MCF 10A (cell line): ENCODE measurements at places on chromosomes 13 and 19. TPM values are rescaled to one million over a fixed set of nuclear protein-coding genes. Genes with fewer than 3 reads are reported as not detected.
A peak's percentile ranks its signal among the peaks of the same experiment; 100 is the strongest.

GRCh38 chr19:2631213-2631821 is 71.2 kb downstream of the GNG7 start:
- H3K36me3 ChIP-seq = peaks cover 6% of the 10 kb centered on the region
- H3K27me3 ChIP-seq = no peaks in the 10 kb centered on the region
- no peak for DNase-seq
- H3K4me3 ChIP-seq = no peak overlapping the region
- no peak overlapping the region for H3K27ac ChIP-seq
- H3K4me1 ChIP-seq = peaks cover 22% of the 10 kb centered on the region

DNA sequence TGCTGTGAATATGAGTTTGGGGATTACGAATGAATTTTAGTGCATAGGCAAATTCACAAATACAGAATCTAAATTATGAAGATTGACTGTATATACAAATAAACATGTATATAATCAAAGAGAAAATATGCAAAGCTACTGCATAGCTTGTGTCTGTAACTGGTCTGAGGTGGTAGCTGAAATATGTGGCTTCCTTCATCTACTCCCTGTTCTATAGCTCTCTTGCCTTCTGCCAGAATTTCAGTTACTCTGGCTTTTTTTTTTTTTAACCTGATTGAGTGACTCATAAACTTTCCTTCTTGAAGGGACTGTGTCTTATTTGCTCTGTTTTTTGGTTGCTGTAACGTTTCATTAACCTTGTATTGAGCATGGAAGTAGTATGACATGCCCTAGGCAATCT is 26.6 kb downstream of the DNAJC3 start:
- H3K4me1 ChIP-seq = peaks cover 41% of the 10 kb centered on the region
- no peaks in the 10 kb centered on the region for H3K27me3 ChIP-seq
- H3K4me3 ChIP-seq = no peak overlapping the region
- peak; percentile 38 for DNase-seq
- no peak overlapping the region for H3K27ac ChIP-seq

DNA sequence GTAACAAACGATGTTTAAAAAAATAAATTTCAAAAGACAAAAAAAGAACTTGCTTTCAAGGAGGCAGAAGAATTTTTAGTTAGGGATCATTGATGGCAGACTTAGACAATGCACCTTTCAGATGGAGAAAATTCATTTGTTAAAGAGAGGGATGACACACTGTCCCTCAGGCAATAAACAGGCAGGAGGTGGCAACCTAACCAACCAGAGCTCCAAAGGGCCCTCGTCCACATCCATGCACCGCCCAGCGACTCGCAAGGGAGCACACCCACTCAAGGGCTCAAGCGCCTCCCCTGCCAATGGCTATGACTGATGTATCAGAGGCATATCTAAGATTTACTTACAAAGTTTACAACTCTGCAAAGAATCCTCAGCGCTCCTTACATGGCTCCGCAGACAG is 81.9 kb downstream of the TUBGCP3 start:
- DNase-seq = no peak
- H3K27me3 ChIP-seq = no peaks in the 10 kb centered on the region
- H3K36me3 ChIP-seq = peaks cover 68% of the 10 kb centered on the region
- no peak overlapping the region for H3K27ac ChIP-seq
- no peak overlapping the region for H3K4me3 ChIP-seq
- no peaks in the 10 kb centered on the region for H3K4me1 ChIP-seq

- no peaks in the 10 kb centered on the region for H3K27me3 ChIP-seq
- DNase-seq = no peak
- no peak overlapping the region for H3K4me3 ChIP-seq
- no peaks in the 10 kb centered on the region for H3K36me3 ChIP-seq
Measured at GRCh38 chr13:111975539-111976473, 91.1 kb upstream of the SOX1 start.

- peaks cover 31% of the 10 kb centered on the region for H3K36me3 ChIP-seq
- peak overlapping the region; percentile 98 for H3K27ac ChIP-seq
- peaks cover 23% of the 10 kb centered on the region for H3K4me1 ChIP-seq
- peak overlapping the region; percentile 89 for H3K4me3 ChIP-seq
- no peak for DNase-seq
Measured at GRCh38 chr19:58572026-58572817, 913 bp downstream of the MZF1 start.

- H3K27me3 ChIP-seq = no peaks in the 10 kb centered on the region
- H3K4me1 ChIP-seq = peaks cover 4% of the 10 kb centered on the region
- DNase-seq = no peak
- H3K36me3 ChIP-seq = no peaks in the 10 kb centered on the region
Measured at GRCh38 chr13:76769271-76769791, 116.9 kb downstream of the KCTD12 start.

DNA sequence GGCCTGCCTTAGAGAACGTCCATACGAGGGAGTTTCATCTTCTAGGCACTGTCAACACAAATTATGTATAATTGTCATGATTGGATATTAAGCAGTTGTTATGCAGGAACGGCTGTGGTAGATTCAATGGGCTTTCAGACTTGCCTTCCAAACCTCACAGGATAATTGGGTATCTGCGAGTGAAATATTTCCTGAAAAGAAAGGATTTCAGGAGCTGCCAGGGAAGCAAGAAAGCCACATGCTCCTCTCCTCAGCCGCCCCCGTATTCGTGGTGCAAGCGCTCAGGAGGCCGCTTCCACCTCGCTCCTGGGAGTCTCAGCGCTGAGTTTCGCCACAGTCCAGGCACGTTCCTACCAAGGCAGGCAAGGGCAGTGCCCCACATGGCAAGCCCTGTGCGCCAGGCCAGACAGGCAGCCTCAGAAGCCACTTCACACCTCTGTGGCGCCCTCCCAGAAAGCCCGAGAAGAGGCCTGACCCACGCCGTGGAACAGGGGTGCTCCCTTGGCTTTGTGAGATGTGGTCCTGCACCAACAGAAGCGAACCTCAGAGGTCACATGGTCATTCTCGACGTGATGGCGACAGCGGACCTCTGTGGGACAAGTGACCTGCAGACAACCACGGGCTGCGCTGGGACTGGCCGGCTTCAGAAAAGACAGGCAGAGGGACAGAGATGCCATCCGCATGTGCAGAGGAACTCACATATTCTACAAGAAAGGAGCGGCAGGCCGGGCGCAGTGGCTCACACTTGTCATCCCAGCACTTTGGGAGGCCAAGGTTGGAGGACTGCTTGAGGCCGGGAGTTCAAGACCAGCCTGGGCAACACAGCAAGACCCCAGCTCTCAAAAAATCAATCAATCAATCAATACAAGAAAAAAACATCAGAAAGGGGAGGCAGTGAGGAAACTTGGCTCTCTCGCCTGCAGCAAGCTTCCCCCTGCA is 41.4 kb downstream of the CEBPG start:
- no peak for DNase-seq
- no peaks in the 10 kb centered on the region for H3K27me3 ChIP-seq
- no peaks in the 10 kb centered on the region for H3K4me1 ChIP-seq
- no peaks in the 10 kb centered on the region for H3K36me3 ChIP-seq

EDNRB gene
- total RNA-seq = not detected in 2 replicates

GNA15 gene
- 32.9 and 47.1 TPM in 2 replicates for total RNA-seq
